IMR-90 (cell line): ENCODE measurements at places on chromosomes 3 and 15. TPM values are rescaled to one million over a fixed set of nuclear protein-coding genes. Genes with fewer than 3 reads are reported as not detected.

The MST1R gene
- under 0.01 TPM in 1 of 2 replicates, not detected in the other for total RNA-seq

The LDHAL6B gene
- not detected in 2 replicates for total RNA-seq

The HES1 gene
- total RNA-seq, result 3.6 and 8.3 TPM in 2 replicates

The WDR76 gene
- 25.8 and 28.9 TPM in 2 replicates for total RNA-seq

The CNTN4 gene
- under 0.01 TPM in 2 replicates for total RNA-seq

The TGM5 gene
- total RNA-seq, result not detected in 2 replicates
